Amniotic stem cell (primary cell): ENCODE measurements at places on chromosomes 6 and 20.
A peak's percentile ranks its signal among the peaks of the same experiment; 100 is the strongest.

DNA sequence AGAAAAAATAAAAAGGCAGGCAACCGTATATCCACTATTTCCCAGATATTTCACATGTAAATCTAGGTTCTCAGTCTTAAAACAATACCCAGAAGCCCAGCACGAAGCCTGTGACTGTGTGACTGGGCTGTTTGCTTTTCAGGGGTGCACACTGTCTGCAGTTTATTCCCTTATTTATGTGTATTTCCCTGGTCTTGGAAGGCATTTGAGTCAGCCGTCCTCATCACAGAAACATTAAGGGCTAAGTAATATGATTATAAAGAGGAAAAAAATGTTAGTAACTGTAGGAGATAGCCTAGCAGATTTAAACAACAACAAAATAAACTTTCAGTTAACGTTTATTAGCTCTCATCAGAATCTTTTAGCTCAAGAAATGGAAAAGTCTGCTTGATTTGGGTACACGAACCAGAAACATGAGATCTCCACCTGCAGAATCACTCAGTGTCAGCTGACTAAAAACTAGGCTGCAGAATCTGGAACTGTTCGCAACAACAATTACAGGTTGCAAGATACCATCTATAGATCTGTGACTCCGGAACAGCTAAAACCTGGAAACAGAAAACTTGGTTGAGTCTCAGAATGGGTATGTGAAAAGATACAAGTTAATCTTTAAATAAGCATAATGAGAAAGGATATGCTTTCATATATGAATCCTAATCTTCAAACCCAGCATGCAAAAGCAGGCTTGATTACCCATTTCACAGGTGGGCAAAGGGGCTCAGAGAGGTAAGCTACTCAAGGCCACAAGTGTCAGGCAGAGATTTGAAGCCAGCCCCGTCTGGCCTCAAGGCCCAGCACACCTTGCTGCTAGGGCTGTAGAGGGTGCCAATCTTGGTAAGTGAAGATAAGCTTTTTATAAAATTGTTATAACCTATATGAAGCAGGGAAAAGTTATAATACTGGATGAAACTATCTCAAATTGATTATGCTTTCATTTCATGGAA is 21.1 kb downstream of the GCLC start:
- no peak for DNase-seq

- no peak for DNase-seq
Observed at GRCh38 chr20:62320581-62321354, 18.0 kb downstream of the ADRM1 start.

DNA sequence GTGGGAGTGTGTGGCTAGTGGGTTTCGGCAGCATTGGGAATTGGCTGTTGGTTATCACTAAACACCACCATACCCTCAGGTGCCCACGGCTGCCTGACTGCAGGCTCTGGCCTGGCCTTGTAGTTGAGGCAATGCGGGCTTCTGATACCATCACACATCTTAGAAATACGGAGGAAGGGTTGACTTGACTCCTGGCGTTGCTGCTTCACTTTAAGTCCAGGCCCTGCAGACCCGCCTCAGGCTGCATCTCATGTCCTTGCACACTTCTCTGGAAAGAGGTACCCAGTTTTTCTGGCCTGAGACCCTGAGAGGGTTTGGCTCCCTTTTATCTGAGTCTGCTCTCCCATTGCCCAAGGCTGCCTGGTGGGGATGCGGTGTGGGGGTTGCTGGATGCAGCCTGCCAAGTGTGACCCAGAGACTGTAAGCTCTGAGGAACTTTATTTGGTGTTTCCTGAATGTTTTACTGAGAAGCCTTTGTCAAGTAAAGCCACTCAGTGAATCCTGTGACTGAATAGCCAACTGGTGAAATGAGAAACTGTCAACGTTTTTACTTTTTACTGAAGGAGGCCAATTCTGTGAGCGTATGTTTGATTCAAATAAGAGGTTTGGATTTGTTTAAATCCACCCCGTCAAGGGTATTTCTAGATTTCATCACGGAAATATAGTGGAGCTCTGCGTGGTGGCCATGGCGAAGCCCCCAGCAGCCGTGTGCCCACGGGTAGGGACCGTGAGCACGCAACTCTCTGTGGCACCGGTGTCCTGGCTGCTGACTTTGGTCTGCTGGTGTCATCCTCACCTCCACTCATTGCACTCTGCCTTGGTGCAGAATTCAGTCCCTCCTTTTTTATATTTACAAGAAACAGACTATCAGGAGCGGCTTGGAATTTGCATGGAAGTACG is 160.1 kb downstream of the DTNBP1 start:
- no peak for DNase-seq

- DNase-seq: peak; percentile 16
Observed at GRCh38 chr6:110949679-110950285, 8.7 kb upstream of the GTF3C6 start.

GRCh38 chr6:37254881-37255280 is 2.7 kb upstream of the TBC1D22B start:
- no peak for DNase-seq

GRCh38 chr20:51800060-51800871 is 2.1 kb downstream of the SALL4 start:
- no peak for DNase-seq

DNA sequence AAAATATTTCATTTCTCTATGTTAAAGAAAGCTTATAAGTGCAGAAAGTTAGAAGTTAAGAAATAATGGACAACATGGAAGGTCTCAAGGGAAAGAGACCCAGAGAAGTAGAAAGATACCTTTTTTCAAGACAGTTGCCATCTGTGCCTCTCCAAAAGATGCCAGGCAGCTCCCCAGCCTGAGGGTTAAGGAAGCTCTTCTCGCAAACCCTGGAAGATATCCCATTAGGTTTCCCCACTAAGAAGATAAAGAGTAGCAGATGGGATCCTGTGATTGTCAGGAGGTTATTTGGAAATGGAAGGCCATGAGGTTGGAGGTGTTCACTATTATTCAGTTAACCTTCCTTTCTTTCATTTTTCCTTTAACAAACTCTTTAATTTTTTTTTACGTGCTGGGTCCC is 110.1 kb upstream of the SIM1 start:
- DNase-seq: no peak

DNA sequence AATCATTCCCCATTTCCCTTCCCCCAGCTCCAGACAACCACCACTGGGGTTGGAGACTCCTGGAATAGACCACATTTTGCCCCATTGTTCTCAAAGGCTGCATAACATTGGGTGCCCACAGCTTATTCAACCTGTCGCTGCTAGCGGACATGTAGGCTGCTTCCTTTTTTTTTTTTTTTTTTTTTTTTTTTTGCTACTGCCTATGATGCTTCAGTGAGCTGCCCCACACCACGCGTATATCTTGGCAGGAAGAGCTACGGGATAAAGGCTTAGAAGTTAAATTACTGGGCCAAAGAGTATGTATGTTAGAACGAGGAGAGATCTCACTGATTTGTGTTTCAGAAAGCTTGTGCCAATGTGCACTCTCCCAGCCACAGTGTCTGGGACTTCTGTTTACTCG is 7.0 kb downstream of the LBP start:
- no peak for DNase-seq

DNA sequence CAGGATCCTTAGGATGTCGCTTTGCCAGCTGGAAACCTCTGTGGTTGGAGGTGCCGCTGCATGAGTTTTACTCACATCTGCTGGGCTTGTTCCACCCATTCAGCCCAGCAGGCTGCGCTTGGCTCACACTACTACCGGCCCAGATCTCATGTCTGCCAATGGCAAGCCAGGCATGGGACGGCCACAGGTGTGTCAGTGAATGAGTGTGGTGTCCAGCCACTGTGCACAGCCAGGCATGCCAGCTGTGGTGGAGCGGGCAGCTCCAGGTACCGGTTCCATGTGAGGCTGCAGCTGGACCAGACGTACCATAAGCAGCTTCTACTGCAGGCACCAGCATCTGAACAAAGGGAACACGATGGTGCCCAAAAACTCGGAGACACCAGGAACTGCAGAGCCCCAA is 33.1 kb upstream of the ASF1A start:
- DNase-seq: no peak

DNA sequence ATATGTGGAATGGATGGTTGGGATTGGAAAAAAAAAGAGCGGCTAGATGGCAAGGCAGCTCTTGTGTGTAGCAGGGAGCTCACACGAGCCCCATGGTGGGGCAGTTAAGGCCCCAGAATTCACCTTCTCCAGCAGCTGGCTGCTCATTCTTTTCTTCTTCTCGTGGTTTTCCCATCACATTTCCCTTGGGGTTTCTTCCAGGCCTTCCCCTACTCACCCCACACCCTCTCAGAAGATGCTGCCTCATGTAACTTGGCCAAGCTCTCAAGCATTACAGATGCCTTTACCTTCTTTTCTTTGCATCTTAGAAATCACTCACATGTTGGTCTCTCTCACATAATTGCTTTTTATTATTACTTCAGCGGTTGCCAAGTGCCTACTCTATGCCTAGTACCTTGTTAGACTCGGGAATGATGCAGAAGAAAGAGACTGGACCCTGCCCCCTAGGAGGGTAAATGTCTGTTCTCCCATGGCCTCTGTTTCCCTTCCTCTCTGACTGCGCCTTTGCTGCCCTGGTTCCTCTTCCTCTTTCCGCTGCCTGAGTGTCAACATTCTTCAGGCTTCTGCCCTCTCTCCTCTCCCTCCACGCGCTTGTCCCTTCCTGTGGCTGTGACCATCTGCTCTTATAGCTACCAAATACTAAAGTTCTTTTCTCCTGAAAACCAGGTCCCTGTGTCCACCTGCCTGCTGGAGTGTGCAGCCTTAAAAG is 28.6 kb downstream of the PPARD start:
- DNase-seq: no peak

DNA sequence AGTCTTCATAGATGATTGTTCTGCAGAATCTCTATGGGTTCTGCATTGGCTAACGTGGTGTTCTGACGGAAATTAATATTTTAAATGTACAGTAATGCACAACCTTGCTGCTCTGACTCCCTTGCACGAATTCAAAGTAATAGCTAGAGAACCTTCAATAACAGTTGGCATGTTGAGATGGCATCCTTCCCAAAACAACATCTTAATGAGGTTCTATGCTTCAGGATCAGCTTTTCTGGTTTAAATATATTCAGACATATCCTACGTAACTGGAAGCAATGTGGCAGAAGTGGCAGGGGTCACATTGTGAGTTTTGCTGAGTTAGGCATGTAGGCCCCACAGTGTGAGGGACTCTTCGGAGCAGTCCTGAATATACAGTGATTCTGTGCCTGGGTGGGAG is 25.7 kb downstream of the DSE start:
- DNase-seq: no peak

GRCh38 chr6:134073161-134073560 is 20.7 kb upstream of the SLC2A12 start:
- DNase-seq: no peak

- DNase-seq: no peak
Observed at GRCh38 chr6:25481267-25481666, 170.7 kb upstream of the SCGN start.

DNA sequence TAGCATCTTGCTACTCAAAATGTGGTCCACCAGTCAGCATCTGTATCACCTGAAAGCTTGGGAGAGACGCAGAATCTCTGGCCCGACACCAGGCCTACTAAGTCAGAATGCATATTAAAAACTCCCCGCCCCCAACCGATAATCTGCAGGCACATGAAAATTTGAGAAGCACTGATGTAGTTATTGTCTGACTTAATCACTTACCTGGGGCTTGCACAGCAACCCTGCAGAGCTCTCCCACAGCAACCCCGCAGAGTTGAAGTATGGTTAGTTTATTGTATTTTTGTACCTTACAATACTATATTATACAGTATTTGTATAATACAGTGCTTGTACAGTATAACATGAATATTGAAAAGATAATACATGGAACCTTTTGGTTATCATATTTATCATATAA is 53.7 kb downstream of the KLHL31 start:
- DNase-seq: no peak

- no peak for DNase-seq
Observed at GRCh38 chr20:58982406-58983114, 1.5 kb downstream of the NELFCD start.

GRCh38 chr6:118708744-118709143 is 57.4 kb upstream of the CEP85L start:
- no peak for DNase-seq

GRCh38 chr20:41798930-41799502 is 180.8 kb upstream of the CHD6 start:
- no peak for DNase-seq

DNA sequence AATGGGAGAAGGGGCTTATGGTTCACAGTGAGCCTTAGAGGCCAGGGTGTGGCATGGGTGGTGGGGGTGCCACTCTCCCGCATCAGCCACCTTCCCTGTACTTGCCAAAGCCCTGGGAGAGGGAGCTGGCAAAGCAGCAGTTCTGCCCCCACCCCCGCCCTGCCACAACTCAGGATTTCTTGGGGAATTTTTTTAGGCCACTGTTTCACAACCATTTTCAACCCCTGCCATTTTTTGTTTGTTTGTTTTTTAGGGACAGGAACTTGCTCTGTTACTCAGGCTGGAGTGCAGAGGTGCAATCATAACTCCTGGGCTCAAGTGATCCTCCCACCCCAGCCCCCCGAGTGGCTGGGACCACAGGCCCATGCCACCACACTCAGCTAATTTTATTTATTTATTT is 22.4 kb upstream of the TM9SF4 start:
- no peak for DNase-seq
